ENCODE measurements at places on chromosomes 4 and X.

GRCh38 chr4:11632025-11632424 is 203.3 kb upstream of the HS3ST1 start:
- no peak for DNase-seq

GRCh38 chr4:102546635-102547034 is 45.5 kb downstream of the NFKB1 start:
- no peak for DNase-seq

DNA sequence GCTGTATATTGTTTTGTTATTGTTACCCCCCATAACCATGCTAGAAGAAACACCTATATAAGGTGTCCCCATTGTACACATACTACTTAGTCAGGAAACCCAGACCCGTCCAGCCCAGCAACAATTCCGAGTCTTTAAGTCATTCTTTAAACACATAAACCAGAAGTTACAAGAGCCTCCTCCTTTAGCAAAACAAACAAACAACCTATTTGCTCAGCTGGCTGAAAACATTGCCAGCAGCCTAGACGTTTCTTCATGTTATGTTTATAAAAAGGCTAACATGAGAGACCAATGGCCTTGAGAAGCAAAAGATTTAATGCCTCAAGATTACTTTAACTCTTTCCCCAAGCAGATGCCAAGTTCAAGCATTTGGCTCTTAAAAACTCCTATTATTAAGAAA is 1.4 kb downstream of the ACOX3 start:
- no peak for DNase-seq

- no peak for DNase-seq
Observed at GRCh38 chr4:41212616-41213203, 1.6 kb downstream of the APBB2 start.

DNA sequence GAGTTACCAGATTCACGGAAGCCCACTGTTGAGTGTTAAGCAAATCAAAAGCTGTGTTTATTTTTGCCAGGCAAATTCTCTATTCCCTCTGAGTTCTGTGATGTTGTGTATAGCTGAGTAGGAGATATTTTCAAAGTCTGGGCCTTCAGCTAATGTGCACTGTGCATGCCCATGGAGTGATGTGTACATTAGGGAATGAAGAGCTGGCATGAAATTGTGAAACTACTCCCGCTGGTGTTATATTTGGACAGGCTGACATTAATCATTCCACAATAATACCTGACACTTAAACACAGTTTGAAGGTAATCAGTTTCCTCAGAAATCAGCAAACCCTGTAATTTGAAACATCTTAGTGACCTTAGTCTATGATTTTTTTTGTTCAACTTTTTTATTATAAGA is 88.1 kb upstream of the MBNL3 start:
- no peak for DNase-seq

GRCh38 chrX:40964633-40965586 is 120.3 kb upstream of the USP9X start:
- no peak for DNase-seq

GRCh38 chr4:97235521-97235920 is 907.8 kb downstream of the STPG2 start:
- no peak for DNase-seq

- no peak for DNase-seq
Observed at GRCh38 chr4:105715692-105716278, 7.2 kb downstream of the GSTCD start.

DNA sequence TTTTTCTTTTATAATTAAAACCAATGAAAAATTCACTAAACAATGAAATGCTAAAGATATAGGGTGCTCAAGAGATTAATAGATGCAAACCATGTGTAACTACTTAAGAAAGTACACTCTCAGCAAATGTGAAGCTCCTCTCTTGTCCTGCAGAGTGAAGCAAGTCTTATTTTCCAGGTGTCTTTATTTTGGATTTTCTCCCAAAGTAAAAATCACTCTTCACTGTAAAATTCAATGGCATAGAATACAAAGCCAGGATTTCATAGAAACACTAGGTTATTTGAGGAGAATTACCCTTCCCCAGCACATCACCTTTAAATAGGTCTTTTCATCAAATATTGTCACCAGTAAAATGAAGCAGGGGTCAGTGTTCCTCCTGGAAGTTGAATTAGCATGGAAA is 57.0 kb upstream of the GIMD1 start:
- no peak for DNase-seq

DNA sequence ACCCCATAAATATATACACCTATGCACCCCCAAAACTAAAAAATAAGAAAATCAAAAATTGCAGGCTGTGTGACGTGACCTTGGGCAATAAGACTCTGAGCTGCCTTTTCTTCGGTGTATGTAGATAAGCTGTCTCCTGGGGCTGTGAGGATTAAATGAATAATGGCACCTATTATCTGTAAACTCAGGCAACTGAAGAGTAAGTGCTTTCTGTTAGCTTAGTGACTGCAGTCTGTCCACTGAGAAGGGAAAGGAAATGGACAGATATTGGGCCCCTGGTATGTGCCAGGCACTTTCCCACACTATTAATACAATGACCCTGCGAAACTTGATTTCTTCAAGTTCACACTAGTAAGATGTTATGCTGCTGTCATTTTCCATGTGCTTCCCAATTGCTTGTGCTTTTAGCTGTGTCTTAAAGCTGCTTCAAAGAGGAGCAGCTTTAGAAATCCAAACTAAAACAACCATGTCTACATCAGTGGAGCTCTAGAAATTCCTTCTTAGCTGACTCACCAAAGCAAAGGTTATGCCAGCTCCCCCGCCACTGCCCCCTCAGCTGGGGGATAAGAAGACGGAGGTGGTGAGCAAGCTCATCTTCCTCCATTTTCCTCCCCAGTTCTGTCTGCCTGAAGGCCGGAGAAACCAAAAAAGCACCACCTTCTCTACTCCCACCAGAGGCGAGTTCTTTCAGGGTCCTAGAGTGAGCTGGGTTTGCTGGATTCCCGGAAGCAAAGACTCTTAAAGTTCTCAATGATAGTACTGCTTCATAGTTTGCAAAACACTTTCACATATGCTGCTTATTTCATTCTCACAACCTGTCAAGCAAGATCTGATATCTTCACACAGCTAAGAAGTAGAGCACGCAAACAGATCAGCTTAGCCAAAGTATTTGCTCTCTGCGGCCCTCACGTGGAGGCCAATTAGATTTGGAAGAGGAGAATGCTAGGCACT is 8.8 kb upstream of the DGAT2L6 start:
- no peak for DNase-seq

- no peak for DNase-seq
Observed at GRCh38 chr4:116925900-116926457, 159.4 kb downstream of the TRAM1L1 start.

DNA sequence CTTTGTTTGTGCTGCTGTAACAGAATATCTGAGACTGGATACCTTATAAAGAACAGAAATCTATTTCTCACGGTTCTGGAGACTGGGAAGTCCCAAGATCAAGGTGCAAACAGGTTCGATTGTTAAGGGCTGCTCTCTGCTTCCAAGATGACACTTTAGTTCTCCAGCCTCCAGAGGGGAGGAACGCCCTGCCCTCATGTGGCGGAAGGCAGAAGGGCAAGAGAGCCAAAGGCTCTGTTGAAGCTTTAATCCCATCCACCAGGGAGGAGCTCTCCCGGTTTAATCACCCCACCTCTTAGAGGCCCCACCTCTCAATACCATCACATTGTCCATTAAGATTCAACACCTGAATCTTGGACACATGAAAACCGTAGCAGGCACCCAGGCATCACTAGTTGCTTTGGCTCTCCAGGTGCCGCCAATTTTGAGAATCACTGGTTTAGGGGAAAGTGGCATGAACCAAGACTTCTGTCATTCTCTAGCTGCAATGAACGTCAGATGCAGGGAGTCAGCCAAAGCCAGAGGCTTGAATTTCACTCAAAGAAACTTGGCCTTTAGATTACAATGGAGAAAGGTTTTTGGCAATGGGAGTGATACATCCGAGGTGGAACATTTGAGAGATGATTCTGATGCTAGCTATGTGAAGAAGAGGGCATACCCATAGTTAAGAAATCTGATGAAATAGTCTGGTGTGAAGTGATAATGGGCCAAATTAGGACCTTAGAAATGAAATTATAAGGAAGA is 15.7 kb downstream of the FHL1 start:
- peak; percentile 11 for DNase-seq

- DNase-seq: no peak
Observed at GRCh38 chrX:72120837-72121236, 10.9 kb downstream of the RTL5 start.

- DNase-seq: no peak
Observed at GRCh38 chr4:40454816-40455215, 119.7 kb downstream of the CHRNA9 start.

GRCh38 chr4:178316211-178316610 is 874.0 kb upstream of the AGA start:
- DNase-seq: no peak

DNA sequence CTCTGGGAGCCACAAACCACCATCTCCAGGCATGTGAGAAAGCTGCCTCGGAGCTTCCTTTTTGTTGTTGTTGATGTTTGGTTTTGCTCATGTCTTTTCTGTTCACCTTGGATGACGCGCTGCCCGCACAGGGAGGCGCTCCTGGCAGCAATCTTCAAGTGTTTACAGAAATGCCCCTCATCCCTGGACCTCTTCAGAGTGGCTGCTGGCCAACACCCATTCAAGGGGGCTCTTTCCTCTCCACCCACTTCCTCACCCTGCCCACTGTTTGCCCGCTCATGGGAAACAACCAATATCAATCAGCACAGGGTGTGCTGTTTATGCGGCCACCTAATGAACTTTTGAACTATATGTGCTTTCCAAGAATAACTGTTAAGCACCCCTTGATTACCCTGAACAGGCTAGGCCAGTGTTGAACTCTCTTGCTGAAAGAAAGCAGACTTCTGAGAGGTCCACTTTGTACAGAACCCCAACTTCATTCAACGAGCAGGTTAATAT is 355.1 kb upstream of the CLNK start:
- no peak for DNase-seq

- DNase-seq: no peak
Observed at GRCh38 chr4:38501698-38502097, 162.3 kb upstream of the KLF3 start.

GRCh38 chrX:75061701-75062100 is 94.4 kb downstream of the ABCB7 start:
- DNase-seq: no peak

DNA sequence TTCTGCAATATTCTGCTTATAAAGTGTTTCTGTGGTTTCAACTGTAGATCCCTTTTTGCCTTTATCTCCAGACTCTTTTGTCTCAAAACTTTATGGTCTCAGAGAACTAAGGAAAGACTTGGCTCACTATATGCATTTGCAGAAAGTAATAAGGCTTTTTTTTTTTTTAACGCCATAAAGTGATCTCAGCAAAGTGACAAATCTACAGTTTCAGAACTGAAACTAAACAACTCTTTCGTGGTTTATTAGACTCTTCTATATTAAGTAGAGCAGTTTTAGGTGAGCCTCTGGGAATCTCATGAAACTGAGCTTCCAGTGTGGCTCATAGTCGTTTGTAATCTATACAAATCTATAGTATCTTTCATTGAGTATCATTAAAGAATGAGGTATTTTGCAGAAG is 15.3 kb downstream of the ATP7A start:
- DNase-seq: no peak

- no peak for DNase-seq
Observed at GRCh38 chr4:76233529-76233928, 18.0 kb upstream of the FAM47E start.

GRCh38 chr4:41839916-41840854 is 91.7 kb upstream of the PHOX2B start:
- no peak for DNase-seq

DNA sequence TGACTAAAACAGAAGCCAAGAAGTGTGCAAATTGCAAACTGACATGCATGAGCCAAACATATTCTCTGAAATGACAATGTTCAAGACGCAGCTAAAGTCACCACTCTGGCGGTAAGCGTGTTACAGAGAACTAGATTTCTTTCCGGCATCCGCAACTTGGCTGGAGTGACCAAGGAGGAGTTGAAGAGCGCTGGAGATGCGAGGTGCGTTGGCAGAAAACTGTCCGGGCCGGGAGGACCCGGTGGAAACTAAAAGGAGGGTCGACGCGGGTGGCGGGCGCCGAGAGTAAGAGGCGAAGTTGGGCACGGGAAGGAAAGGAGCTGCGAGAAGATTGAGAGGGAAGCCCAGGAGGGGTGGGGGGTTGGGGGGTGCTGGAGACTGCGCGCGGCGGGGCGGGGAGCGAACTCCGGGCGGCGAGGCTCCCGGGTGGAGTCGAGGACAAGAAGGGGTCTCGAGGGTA is 807 bp downstream of the SEL1L3 start:
- DNase-seq: no peak

DNA sequence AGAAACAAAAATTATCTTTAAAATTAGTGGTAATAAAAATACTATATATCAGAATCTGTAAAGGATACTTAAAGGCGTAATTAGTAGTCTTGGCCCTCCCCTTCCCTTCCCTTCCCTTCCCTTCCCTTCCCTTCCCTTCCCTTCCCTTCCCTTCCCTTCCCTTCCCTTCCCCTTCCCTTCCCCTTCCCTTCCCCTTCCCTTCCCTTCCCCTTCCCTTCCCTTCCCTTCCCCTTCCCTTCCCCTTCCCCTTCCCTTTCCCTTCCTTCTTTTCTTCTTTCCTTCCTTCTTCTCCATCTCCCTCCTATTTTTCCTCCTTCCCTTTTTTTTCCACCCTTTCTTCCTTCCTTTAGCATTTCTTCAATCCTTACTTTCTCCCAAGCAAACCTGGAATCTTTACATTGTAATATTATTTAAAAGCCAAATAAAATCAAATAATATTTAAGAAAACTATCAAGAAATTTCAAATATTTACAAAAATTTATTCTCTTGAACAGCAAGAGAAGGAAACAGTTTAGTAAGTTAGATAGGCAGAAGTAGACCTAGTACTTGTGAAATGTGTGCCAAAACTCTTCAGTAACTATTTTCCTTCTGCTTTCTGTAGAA is 379.8 kb upstream of the ATOH1 start:
- no peak for DNase-seq

DNA sequence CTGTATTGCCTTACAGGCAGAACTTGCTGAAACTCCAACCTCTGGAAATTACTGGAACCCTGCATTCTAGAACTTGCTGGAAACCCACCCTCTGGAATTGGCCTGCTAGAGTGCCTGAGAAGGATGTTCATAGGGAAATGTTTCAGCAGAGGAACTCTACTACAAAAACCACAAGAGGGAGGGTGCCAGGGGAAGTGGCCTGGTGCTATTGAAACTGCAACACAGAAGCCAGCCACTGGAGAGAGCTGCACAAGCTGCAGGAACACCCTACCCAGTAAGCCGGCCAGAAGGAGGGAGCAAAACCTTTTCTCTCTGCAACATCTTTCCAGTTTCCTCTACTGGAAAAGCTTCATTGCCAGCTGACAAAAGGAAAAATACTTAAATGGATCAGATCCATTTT is 2.5 kb upstream of the BRWD3 start:
- DNase-seq: no peak

Data from stimulated activated CD4-positive, alpha-beta T cell treated with anti-CD3 and anti-CD28 coated beads, Interleukin-12 subunit alpha, Interleukin-12 subunit beta, amount 100 ng/mL, for 24 hours (primary cell).